Neural progenitor cell (in vitro differentiated cells): ENCODE measurements at places on chromosomes 2 and 18. TPM values are rescaled to one million over a fixed set of nuclear protein-coding genes. Genes with fewer than 3 reads are reported as not detected.

- H3K27me3 ChIP-seq, result no peaks in the 10 kb centered on the region
- no peak overlapping the region for H3K4me3 ChIP-seq
- H3K27ac ChIP-seq, result no peak overlapping the region
- H3K4me1 ChIP-seq, result no peaks in the 10 kb centered on the region
Observed at GRCh38 chr18:40868110-40868858, 1086.8 kb upstream of the PIK3C3 start.

DNA sequence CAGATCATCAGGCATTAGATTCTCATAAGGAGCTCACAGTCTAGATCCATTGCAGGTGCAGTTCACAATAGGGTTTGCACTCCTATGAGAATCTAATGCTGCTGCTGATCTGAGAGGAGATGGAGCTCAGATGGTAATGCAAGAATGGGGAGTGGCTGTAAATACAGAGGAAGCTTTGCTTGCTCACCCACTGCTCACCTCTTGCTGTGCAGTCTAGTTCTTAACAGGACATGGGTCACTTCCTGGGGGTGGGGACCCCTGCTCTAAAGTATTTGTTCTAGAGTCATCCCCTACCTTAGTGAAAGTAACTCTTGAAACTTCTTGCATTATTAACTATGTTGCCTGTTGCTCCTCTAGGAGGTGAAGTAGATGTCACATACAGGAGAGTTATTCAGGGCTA is 171.3 kb upstream of the PARD3B start:
- no peaks in the 10 kb centered on the region for H3K36me3 ChIP-seq
- no peak overlapping the region for H3K4me3 ChIP-seq
- H3K4me1 ChIP-seq, result peaks cover 5% of the 10 kb centered on the region
- no peak for DNase-seq

DNA sequence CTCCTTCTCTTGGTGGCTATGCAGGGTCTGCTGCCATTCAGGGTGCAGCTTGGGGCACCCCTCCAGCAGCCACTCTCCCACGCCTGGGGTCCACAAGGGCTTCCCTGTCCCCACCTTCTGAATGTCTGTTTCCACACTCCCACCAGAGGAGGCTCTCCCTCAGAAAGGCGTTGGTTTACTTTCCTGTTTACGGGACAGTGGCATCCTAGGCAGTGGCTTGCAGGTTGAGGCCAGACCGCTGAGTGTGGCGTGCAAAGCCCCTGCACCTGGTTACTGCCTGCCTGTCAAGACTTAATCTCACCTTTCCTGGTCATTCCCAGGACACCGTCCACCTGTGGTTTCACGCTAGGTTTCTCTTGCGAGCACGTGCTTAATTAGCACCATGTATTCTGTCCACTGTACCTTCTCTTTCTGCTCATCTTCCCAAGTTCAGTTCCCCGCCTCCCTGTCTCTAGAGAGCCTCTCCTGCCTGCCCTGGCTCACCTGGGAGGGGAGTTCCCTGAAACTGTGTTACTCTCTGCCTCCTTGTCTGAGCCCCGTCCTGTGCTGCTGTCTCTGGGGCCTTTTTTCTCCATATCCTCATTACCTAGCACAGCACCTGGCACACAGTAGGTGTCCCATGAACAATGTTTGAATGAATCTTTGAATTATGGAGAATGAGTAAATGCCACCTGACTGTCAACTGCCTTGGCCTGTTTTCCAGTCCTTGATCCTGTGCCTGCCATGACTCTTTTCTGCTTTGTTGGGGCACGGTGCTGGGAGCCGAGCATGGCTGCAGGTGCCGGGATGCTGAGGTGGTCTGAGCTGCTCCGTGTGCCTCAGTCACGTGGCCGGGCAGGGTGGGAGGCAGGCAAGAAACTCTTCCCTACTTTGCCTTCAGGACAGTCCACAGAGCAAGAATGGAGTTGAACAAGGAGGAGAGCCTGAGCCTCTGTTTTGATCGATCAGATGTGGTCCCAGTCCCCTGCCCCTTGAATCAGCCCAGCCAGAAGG is 56.4 kb downstream of the ARHGEF4 start:
- H3K4me1 ChIP-seq, result peaks cover 15% of the 10 kb centered on the region
- no peak overlapping the region for H3K4me3 ChIP-seq
- H3K27me3 ChIP-seq, result no peaks in the 10 kb centered on the region
- H3K27ac ChIP-seq, result no peak overlapping the region
- no peaks in the 10 kb centered on the region for H3K36me3 ChIP-seq
- DNase-seq, result no peak

DNA sequence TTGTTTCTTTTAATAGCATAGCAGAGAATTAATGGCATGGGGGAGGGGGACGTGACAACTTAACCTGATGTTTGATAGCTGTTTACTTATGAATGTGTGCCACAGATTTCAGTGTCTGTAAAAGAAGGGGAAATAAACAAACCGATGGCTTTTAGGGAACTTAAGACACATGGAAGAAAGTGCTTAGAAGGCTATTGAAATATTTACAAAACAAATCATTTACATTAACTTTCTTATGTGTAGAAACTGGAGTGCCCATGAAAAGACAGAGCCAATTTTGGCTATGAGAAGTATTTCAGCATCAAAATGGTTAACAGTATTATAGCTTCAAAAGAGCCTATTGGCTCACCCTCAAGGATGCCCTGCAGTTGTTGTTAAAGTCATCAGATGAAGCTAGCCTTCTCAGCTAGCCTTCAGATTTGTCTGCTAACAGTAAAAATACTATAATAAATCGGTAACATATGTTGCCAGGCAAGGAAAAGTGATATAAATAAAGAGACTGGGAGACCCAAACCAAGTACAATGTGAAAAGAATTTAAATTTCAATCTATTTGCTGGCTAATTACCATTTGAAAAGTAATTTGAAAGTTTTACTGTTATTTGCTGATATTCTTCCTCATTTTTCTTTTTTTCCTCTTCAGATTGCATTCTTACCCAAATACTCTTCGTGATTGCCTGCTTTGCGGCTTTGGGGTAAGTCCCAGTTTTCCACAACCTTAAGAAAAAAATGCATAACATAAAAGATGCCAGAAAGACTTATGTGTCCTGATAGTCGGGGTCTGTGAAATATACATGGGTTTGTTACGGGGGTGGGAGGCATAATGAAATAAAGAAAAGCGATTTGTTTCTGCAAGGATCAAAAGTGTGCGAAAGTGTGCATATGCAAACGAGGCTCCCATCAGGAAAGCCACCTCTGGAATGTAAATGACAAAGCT is 256.4 kb downstream of the MEIS1 start:
- H3K4me3 ChIP-seq, result no peak overlapping the region
- no peaks in the 10 kb centered on the region for H3K27me3 ChIP-seq
- H3K27ac ChIP-seq, result no peak overlapping the region
- no peak for DNase-seq
- H3K4me1 ChIP-seq, result peaks cover 13% of the 10 kb centered on the region

GRCh38 chr2:220445429-220446105 is 818.1 kb downstream of the SLC4A3 start:
- no peak overlapping the region for H3K4me3 ChIP-seq
- no peaks in the 10 kb centered on the region for H3K27me3 ChIP-seq
- no peaks in the 10 kb centered on the region for H3K36me3 ChIP-seq
- H3K4me1 ChIP-seq, result no peaks in the 10 kb centered on the region
- no peak for DNase-seq
- H3K27ac ChIP-seq, result no peak overlapping the region

GRCh38 chr2:113755835-113756354 is 547 bp downstream of the SLC35F5 start:
- no peak overlapping the region for H3K27ac ChIP-seq
- peak; percentile 11 for DNase-seq
- no peaks in the 10 kb centered on the region for H3K36me3 ChIP-seq
- peaks cover 13% of the 10 kb centered on the region for H3K4me1 ChIP-seq
- H3K4me3 ChIP-seq, result peak overlapping the region; percentile 95
- H3K27me3 ChIP-seq, result no peaks in the 10 kb centered on the region

DNA sequence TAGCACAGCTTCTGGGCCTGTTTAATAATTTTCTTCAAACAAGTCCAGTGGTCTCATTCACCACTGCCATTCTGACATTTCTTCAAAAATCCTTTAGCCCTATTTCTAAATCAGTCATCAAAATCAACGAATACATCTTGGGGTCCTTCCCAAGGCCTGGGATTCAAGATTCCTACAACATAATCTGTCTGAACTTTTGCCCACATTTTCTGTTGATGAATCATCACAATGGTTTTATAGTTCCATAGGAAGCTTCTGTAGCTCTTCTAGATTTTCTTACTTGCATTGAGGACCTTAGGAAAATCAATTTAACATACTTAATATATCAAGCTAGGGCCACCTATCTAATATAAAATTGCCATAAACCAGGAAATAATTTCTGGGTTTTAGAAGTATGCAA is 811.8 kb upstream of the ACVR2A start:
- no peak overlapping the region for H3K4me3 ChIP-seq
- H3K36me3 ChIP-seq, result no peaks in the 10 kb centered on the region
- H3K27ac ChIP-seq, result no peak overlapping the region
- peaks cover 21% of the 10 kb centered on the region for H3K4me1 ChIP-seq

- H3K4me3 ChIP-seq, result no peak overlapping the region
- no peak for DNase-seq
- no peak overlapping the region for H3K27ac ChIP-seq
- no peaks in the 10 kb centered on the region for H3K27me3 ChIP-seq
- H3K4me1 ChIP-seq, result peaks cover 40% of the 10 kb centered on the region
- H3K36me3 ChIP-seq, result no peaks in the 10 kb centered on the region
Observed at GRCh38 chr2:42957861-42958301, 165.5 kb upstream of the HAAO start.

- no peak overlapping the region for H3K27ac ChIP-seq
- no peaks in the 10 kb centered on the region for H3K36me3 ChIP-seq
- no peak for DNase-seq
- H3K27me3 ChIP-seq, result no peaks in the 10 kb centered on the region
Observed at GRCh38 chr2:180442860-180443644, 436.0 kb upstream of the CWC22 start.

- H3K4me3 ChIP-seq, result peak overlapping the region; percentile 33
- peak overlapping the region; percentile 97 for H3K27ac ChIP-seq
- H3K4me1 ChIP-seq, result peaks cover 79% of the 10 kb centered on the region
Observed at GRCh38 chr2:44706681-44707553, 234.6 kb upstream of the SIX3 start.

DNA sequence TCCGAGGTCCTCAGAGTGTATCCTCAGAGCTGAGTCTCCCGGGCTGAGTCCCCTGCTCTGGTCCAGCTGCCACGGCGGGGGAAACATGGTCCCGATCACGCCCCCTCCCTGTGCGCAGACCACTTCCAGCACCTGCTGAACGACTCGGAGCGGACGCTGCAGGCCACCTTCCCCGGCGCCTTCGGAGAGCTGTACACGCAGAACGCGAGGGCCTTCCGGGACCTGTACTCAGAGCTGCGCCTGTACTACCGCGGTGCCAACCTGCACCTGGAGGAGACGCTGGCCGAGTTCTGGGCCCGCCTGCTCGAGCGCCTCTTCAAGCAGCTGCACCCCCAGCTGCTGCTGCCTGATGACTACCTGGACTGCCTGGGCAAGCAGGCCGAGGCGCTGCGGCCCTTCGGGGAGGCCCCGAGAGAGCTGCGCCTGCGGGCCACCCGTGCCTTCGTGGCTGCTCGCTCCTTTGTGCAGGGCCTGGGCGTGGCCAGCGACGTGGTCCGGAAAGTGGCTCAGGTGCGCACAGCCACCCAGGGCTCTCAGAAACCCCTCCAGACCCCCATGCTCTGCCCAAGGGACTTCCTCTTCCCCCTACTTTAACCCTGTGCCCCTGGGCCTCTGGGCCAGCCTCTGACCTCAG is 26.7 kb downstream of the GPC1 start:
- no peaks in the 10 kb centered on the region for H3K27me3 ChIP-seq
- H3K36me3 ChIP-seq, result no peaks in the 10 kb centered on the region
- DNase-seq, result no peak
- H3K4me1 ChIP-seq, result peaks cover 16% of the 10 kb centered on the region
- no peak overlapping the region for H3K27ac ChIP-seq

GRCh38 chr18:493986-494983 is 6.2 kb downstream of the COLEC12 start:
- no peak overlapping the region for H3K27ac ChIP-seq
- peak; percentile 57 for DNase-seq
- no peak overlapping the region for H3K4me3 ChIP-seq
- peaks cover 13% of the 10 kb centered on the region for H3K4me1 ChIP-seq
- no peaks in the 10 kb centered on the region for H3K36me3 ChIP-seq

DNA sequence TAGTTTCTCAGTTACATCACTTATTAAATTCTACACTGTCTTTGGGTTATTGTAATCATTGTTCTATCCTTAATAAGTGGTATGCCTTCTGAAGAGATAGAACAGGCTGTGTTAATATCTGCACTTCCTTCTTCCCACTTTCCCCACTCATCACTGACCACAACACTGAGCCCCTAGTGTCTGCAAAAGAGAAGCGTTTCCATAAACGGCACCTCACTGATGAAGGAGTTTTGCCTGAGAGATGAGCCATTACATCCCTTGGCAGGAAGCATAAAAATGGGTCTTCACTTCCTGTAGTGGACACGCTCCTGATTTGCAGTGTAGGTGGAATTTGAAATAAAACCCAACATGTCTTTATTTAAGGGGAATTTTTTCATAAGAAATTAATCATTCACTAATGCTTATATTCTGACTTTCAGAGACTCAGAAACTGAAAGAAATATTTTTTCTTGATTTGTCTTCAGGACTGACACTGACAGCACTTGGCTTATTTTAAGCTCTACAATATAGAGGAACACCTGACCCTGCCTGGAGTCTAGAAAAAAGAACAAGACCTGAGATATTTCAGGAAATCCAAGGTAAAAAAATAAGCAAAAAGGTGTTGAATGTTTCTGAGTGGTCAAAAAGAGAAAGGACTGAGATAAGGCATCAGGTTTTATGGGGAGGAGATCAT is 275.3 kb downstream of the RAD51AP2 start:
- H3K4me1 ChIP-seq, result no peaks in the 10 kb centered on the region
- H3K27ac ChIP-seq, result no peak overlapping the region
- no peaks in the 10 kb centered on the region for H3K27me3 ChIP-seq
- H3K4me3 ChIP-seq, result no peak overlapping the region
- DNase-seq, result no peak

DNA sequence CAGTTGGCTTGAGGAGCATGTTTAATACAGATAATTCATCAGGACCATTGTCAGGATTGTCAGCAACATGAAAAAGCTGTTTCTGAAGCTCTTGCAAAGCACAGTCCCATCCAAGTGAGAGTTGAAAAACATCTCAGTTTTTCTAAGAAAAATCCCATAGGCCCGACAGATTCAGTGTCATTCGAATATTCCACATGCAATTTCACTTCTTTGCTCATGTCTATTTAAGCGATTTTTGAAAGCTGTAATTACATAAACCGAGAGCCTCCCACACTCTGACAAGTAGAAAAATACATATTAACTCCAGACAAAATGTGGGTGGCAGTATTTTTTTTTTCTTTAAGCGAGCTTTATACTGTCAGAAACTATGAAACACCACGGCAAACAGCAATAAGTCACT is 134.7 kb upstream of the GALNT5 start:
- H3K4me3 ChIP-seq, result no peak overlapping the region
- H3K27ac ChIP-seq, result no peak overlapping the region
- no peaks in the 10 kb centered on the region for H3K36me3 ChIP-seq
- H3K27me3 ChIP-seq, result no peaks in the 10 kb centered on the region
- DNase-seq, result no peak

- DNase-seq, result no peak
- H3K4me3 ChIP-seq, result no peak overlapping the region
- peaks cover 19% of the 10 kb centered on the region for H3K4me1 ChIP-seq
- no peak overlapping the region for H3K27ac ChIP-seq
- no peaks in the 10 kb centered on the region for H3K27me3 ChIP-seq
Observed at GRCh38 chr2:24825883-24826772, 32.9 kb downstream of the CENPO start.

The GPR17 gene
- not detected in 2 replicates for total RNA-seq

The LCT gene
- 0.03 TPM in 1 of 2 replicates, not detected in the other for total RNA-seq

The DUSP28 gene
- total RNA-seq, result 5.1 and 8.9 TPM in 2 replicates
